Bronchial epithelial cell (primary cell): ENCODE measurements at places on chromosomes 2 and 18.

DNA sequence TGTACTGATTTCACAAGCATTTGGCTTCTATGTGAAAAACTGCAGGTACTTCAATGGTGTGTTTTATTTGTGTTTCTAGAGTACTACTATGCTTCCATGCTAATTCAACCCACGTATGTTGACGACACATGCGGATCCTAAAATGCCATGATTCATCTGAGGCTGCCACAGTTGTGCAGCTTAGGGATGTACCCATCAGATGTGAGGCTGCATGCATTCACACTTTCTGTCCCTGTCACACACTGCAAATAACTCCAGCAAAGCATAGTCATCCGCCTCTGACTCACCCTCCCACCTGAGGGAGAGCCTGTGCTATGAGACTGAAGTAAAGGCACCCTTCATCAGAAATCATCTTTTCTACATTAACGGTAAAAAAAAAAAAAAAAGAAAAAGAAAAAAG lies 22.1 kb upstream of the SERTAD2 start:
- DNase-seq, result peak; percentile 87

- no peak for DNase-seq
Observed at GRCh38 chr2:136058262-136058661, 59.7 kb downstream of the CXCR4 start.

GRCh38 chr2:72035518-72036172 lies 112.0 kb downstream of the CYP26B1 start:
- DNase-seq, result peak; percentile 56

GRCh38 chr2:199057936-199058335 lies 399.8 kb downstream of the SATB2 start:
- no peak for DNase-seq

DNA sequence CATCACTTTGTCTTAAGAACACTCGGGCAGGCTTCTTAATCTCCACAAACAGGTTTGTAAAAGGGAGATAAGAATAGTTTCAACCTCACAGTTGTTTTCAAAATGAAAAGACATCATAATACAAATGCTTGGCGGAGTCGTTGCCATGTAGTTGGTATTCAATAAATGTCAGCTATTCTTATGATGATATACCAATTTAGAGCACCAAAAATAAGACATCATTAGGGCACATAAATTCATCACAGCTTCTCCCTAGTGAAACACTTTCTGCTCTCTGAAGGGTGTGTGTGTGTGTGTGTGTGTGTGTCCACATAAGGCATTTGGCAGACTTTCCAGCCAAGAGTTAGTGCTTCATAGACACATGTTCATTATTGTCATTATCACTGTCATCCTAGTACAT lies 10.8 kb downstream of the TMEM182 start:
- DNase-seq, result no peak

DNA sequence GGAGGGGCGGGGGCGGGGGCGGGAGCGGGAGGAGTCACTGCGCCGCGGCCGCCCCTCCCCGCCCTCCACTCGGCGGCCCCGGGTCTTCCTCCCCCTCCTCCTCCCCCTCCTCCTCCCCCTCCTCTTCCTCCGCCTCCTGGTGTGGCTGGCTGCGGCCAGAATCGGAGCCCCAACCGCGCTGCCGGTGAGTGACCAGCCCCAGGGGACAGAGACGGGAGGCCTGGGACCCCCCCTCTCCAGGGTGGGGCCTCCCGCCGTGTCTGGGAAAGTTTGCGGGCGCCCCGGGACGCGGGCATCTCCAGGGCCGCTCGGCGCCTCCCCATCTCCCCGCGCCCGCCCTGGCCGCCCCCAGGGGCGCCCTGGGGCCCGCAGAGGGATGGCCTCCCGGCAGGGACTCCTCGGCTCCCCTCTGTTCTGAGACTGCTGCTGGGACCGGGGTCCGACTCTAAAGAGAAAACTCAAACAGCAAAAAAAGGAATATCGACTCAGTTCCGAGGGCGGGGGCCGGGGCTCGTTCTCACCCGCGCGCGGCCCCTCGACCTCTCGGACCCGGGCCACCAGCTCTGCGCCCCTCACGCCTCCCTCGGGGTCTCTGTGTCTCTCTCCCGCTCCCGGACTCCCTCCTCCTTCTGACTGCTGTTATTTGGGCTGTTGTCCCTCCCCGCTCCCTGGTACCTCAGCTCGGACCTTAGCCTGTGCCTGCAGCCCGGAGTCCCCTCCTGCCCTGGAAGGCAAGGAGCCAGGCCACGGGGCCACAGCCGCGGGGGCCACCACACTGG lies at the start of gene STON1:
Gene STON1, plus strand, starts transcription at position 122 of the 779 bp plus-strand sequence. CDS start 50,480 bp downstream, outside the sequence.
- DNase-seq, result no peak

GRCh38 chr18:75531851-75532459 lies 104.5 kb upstream of the SMIM21 start:
- no peak for DNase-seq

- DNase-seq, result peak; percentile 82
Observed at GRCh38 chr2:234840336-234840735, 111.5 kb upstream of the SH3BP4 start.

DNA sequence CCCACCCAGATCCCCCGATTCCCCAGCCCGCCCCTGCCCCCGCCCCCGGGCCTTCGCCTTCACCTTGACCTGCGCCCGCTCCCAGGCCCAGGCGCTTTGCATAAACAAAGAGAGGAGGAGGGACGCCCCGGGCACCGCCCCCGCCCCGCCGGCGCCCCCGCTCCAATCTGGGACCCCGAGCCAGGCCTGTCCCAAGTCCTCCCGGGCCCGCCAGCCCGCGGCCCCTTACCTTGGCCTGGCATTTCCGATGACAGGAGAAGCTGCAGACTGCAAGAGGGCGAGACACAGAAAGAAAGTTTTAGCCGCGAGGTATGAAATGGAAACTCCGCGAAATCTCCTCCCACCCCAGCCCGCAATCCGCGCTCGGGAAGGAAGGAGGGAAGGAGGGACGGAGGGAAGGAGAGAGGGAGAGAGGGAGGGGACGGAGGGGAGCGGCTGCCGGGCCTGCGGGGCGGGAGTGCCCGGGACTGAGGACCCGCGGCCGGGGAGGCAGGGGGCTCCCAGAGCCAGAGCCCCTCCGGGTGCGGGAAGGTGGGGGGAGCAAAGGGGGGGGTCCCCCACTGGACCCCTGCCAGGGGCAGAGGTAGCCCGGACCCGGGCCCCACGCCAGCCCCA lies 24.2 kb downstream of the TNS1 start:
- no peak for DNase-seq

DNA sequence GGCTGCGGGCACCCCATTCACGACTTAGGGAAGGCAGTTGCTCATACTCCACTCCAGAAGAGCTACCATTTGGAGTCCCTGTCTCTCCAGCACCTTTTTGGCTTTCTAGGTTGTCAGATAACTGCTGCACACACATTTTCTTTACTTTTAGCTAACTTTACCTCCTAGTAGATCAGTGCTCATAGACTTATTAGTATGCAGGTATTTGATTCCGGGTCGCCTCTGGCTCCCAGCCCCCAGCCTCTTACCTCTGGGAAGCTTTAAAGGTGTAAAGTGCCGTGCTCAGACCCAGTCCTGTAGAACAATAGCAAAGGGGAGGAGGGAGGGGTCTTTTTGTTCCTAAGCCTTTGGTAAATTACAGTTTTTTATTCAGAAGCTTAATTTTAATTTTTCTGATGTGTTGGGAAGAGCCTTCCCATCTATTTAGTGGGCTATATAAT lies 102.9 kb downstream of the SPTBN1 start:
- no peak for DNase-seq

GRCh38 chr2:160105366-160105765 lies 43.0 kb upstream of the PLA2R1 start:
- DNase-seq, result no peak

DNA sequence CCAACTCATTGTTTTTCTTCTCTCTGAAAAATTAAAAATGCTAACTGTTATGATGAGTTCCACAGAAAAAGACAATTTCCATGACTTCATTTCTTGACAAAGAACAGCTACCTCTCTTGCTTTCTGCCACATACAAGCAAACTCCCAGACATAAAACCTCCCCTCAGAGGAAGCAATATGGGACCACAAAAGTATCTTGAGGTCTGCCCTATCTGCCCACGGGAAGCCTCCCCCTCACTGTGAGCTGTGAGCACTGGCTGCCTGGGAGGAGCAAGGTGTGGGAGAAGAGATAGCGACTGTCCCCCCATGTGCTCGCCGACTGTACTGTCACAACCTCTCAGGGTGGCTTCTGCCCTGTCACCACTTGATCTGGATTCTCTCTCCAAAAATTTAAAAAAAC lies 69.7 kb upstream of the NRP2 start:
- DNase-seq, result no peak

DNA sequence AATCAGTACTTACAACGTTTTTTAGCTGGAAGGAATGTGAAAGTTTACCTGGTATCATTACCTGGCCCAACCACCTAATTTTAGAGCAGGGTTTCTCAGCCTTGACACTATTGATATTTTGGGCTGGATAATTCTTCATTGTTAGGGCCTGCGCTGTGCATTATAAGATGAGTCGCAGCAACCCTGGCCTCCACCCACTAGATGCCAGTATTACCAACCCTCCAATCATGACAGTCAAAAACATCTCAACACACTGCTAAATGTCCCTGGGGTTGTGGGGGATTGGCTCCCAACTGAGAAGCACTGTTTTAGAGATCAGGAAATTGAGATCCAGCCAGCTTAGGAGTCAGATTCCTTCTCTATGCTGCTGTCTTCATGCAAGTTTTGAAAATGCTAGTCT lies 265.3 kb upstream of the TCF4 start:
- no peak for DNase-seq

DNA sequence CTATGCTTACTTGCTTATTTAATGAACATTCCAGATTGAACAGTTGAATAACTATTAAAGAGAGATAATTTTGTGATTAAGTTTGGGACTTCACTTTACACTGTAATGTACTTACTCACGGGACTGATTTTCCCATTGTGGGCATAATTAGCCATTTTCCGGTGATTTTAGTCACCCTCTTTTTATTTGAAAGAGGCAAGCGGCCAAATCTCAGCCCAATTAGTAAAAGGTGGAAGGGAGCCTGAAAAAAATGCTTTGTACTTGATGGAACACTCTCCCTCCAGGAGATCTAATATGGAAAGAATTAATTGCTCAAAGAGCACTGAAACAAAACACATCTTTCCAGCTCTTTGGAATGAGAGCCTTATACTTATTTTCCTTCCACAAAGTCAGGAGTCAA lies 50.2 kb downstream of the CALCRL start:
- DNase-seq, result no peak

DNA sequence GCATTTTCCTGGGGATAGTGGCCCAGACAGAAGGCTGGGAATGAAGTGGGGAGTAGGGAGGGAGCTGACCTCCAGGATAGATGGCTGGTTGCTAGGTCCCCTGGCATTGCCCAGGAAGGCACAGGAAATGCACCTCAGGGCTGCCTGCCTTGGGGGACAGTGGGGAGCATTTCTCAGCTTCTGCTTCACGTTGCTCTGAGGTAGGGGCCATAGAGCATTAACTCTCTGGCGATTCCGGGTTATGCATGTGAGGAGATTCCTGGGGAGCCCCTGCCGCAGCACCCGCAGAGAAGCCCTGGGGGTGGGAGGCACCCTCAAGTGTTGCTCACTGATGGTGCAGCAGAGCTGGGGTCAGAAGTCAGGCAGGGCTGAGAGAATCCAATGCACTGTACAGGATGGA lies 256.5 kb downstream of the CYP26B1 start:
- no peak for DNase-seq

GRCh38 chr2:185970148-185970852 lies 231.7 kb downstream of the FSIP2 start:
- peak; percentile 80 for DNase-seq

GRCh38 chr2:218256612-218257350 lies 4.0 kb upstream of the GPBAR1 start:
- DNase-seq, result no peak

DNA sequence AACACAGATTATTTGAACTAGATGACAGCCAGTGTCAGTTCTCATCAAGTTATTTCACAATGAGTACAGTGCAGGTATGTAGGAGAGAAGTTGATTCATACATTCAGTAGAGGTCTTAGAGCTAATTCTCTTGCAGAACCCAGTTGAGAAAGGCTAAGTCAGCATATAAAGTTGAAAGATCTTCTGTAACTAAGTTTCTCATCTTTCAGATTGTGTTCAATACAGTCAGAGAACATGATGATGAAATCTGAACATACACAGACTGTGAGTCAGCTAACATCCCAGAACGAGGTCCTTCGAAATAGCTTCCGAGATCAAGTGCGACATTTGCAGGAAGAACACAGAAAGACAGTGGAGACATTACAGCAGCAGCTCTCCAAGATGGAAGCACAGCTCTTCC lies 41.9 kb upstream of the LIMS1 start:
- DNase-seq, result peak; percentile 98

DNA sequence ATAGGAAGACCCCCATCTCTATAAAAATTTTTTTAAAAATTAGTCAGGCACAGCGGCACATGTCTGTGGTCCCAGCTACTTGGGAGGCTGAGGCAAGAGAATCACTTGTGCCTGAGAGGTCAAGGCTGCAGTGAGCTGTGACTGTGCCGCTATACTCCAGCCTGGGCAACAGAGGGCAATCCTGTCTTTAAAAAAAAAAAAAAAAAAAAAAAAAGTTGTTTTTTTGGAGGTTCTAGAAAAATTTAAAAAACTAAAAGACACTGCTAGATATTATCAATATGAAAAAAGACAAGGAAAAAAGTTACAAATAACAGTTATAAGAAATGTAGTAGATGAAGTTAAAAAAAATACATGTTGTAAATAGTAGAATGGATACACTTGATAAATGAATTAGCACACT lies 56.1 kb upstream of the C2orf15 start:
- DNase-seq, result no peak

DNA sequence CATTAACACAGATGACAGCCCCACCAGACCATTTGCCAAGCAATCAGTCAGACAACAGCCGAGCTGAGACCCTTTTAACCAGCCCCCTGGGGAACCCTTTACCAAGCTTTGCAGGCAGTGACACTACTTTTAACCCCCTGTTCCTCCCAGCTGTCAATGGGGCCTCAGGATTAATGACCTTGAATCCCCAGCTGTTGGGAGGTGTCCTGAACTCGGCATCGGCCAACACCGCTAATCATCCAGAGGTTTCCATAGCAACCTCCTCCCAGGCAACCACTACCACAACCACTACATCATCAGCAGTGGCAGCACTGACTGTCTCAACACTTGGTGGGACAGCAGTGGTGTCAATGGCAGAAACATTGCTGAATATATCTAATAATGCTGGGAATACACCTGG lies 160.9 kb upstream of the EPC2 start:
- no peak for DNase-seq

DNA sequence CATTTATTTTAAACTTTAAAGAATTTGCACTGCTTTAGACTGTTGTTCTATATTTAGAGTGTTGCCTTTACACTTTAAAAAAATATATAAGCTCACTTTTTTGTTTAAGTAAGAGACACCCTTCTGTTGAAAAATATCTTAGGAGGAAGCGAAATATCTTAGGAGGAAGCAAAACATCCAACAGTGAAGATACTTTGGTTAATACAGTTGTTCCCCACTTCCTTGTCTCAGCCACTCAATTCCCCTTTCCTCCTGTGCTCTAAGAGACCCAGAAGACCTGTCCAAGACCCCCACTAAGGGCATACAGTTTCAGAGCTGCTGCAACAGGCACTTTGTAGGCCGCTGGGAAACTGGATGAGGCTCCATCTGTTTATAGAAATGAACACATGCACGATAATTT lies 5.7 kb downstream of the SERPINB8 start:
- DNase-seq, result no peak

DNA sequence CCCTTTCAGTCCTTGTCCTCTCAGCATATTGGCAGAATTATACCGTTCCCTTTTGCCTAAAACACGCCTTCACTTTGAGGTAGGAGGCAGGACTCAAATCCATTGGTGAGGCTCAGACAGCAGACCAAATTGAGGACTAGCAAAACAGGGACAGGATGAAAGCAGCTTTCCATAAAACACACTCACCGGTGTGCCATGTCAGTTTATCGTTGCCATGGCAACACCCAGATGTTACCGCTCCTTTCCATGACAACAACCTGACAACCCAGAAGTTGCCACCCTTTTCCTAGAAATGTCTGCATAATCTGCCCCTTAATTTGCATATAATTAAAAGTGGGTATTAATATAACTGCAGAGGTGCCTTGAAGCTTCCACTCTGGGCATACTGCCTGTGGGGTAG lies 730.4 kb downstream of the METTL4 start:
- no peak for DNase-seq
